ENCODE measurements at places on chromosomes 2 and 18.

- no peak for DNase-seq
Observed at GRCh38 chr18:57687970-57688369, 66.3 kb upstream of the NARS1 start.

DNA sequence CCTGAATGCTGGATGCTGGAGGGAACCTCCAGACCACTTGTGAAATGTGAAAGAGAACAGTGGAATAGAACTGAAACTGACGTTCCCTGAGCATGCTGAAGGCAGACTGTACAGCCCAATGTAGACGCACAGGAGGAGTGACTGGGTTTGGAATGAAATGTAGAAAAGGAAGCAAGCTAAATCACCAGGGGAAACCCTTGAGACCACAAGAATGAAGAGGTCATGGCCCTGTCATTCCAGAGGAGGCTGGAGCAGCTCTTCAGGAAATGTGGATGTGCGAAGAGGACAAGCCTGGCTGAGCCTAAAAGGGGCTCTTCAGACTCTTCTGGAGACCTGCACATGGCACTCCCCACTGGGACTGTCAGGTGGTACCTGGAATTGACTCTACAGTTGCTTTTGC lies 118.5 kb upstream of the ALPP start:
- peak; percentile 77 for DNase-seq

DNA sequence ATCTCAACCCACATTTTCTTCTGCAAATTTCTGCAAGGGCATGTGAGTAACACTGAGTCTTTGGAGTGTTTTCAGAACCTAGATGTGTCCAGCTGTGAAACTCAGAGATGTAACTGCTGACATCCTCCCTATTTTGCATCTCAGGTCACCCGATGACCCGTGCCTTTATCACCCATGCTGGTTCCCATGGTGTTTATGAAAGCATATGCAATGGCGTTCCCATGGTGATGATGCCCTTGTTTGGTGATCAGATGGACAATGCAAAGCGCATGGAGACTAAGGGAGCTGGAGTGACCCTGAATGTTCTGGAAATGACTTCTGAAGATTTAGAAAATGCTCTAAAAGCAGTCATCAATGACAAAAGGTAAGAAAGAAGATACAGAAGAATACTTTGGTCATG lies 8.0 kb downstream of the UGT1A1 start:
- no peak for DNase-seq

DNA sequence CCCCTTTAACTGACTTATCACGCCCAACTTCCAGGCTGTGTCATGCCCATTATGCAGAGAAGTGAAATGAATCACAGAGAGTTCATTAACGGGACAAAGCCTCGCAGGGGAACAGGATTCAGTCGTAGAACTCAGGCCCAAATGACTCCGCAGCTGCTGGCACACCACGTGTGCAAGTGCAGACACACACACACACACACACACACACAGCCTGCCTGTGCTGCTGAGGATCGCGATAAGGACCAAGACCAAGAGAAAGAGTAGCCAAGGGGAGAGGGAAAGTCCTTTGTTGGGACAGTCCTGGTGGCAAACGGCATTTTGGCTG lies 90.0 kb upstream of the TAF1B start:
- DNase-seq: peak; percentile 72

DNA sequence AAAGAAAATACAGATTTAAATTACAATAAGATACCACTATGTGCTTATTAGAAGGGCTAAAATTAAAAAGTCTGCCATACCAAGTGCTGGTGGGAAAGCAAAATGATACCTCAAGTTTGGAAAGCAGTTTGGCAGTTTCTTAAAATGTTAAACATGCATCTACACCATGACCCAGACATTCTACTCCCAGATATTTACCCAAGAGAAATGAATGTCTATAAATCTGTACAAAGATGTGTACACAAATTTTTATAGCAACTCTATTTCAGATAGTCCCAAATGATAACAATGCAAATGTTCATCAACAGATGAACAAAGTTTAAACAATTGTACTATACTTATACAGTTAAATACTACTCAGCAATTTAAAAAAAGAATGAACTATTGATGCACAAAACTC lies 7.1 kb upstream of the DSG4 start:
- DNase-seq: no peak

- no peak for DNase-seq
Observed at GRCh38 chr2:29475499-29475898, 360.3 kb downstream of the CLIP4 start.

DNA sequence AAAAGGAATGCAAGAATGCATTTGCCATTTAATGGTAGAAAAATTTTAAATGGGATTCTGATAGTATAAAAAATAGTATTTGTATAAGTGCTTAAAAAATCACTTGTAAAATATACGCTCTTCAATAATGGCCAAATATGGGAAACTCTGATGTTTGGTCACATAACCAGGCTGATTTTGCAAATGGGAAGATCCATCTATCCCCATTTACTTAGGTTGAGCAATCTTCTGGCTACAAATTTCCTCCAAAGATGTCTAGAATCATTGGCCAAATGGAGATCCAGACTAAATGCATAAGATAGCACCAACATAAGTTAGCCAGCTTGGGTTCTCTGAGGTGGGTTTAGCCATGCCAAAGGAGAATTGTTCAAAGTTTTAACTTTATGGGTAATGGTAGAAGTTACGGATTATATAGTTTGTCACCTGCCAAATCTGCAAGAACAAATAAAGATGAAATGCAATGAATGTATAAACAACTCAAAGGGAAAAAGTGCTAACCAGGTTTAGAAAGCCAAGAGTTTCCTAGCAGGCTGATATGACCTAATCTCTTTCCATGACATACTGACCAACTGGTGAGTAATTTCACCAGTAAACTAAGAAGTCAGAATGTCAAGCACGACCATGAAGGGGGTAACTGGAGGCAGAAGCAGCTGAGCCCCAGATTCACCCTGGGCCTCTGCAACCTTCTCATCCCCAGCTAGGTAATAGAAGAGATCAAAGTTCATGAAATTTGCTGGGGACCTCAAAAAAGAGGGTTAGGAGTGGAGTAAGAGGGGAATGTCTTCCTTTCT lies 10.0 kb downstream of the RHOB start:
- DNase-seq: no peak

DNA sequence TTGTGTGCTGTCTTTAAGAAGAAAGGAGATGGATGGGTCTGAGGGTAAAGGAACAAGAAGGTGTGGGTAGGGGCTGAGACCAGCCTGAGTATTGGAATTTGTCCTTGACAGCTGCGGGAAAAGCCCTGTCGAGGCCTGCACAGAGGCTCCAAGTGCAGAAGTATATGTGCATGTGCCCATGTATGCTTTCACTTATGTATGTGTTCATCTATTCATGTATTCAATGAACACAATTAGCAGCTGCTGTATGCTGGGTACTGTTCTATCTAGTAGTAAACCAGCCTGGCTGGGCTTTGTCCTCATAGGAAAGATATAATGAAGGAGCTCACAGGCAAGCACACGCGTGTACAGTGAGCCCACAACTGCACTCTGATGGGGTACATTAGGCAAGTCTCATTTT lies 181.4 kb downstream of the CALCRL start:
- DNase-seq: no peak

DNA sequence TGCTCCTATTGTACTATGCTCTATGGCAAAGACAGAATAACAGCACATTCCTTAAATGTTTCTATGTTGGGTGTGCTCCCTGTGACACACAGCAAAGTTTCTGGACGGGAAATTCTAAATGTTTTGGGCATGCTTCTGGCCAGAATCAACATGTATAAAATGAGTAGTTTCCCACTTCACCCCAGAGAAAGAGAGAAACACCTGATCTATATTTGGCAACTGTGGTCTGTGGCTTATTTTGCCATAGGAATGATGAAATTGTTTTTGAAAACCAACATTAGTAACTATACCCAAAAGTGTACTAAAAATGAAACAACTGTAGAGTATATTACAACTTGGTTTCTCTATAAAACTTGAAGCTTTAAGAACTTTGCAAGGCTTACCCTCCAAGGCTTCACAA lies 89.1 kb downstream of the RAD51AP2 start:
- no peak for DNase-seq

- DNase-seq: no peak
Observed at GRCh38 chr2:109144721-109145120, 15.7 kb downstream of the SH3RF3 start.

DNA sequence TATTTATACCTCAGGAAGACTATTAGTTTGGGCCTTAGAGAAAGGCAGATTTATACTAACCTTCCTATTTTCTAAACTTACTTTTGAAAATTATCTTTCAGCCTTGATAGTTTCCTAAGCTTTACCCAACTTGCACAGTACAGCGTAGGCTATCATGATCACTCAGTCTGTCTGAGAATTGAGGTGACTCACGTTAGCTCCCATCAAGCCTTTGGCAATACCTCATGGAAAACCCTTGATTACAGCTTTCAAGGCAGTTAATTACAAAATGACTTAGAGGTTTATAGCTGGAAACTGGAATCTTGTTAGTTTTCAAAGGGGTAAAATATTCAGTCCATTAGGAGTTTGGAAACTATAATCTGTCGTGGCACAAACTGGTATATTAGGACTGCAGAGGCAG lies 26.4 kb upstream of the ARMC9 start:
- no peak for DNase-seq

- no peak for DNase-seq
Observed at GRCh38 chr2:11865805-11866204, 119.4 kb downstream of the LPIN1 start.

DNA sequence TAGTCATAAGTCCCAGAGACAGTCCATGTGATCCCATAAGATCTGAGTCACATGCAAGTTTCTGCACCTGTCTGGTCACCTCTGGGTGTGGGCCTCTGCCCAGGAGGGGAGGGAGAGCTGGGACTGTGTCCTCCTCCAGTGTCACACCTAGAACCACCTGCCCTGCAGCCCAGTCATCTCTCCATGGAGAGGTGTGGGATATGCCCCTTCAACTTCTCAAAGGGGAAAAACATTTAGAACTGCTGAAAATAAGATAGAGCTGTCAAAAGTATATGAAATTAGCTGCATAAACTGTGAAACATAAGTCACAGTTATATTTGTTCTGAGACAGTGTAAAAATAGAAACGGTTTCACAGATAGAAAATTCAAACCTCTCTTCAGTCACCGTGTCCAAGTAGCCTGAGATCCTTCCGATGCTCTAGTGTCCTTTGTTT lies 55.4 kb downstream of the NGEF start:
- DNase-seq: no peak

DNA sequence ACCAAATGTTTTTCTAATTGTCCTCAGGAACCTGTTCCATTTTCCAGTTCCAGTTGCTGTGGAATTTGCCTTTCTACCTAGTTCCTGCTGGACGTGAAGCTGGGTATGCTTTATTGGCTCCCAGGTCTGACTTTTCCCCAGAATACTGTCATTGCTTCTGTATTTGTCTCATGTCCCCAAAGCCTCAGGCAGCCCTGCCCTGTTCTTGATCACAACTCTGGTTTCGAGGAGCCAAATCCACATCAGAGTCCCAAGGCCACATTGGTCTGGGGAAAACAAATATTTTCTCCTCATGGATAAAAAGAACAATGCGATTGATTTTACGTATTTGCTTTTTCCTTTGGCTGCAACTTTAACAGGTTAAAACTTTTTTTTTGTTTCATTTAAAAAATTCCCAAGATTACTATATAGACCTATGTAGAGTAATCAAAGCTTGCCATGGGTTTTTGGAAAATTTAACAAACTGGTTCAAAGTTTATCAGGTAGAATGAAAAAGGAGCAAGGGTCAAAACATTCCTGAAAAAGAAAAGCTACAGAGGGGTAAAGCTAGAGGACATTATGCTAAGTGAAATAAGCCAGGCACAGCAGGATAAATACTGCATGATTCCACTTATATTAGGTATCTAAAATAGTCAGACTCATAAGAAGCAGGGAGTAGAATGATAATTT lies 85.2 kb downstream of the MDH1 start:
- DNase-seq: no peak

DNA sequence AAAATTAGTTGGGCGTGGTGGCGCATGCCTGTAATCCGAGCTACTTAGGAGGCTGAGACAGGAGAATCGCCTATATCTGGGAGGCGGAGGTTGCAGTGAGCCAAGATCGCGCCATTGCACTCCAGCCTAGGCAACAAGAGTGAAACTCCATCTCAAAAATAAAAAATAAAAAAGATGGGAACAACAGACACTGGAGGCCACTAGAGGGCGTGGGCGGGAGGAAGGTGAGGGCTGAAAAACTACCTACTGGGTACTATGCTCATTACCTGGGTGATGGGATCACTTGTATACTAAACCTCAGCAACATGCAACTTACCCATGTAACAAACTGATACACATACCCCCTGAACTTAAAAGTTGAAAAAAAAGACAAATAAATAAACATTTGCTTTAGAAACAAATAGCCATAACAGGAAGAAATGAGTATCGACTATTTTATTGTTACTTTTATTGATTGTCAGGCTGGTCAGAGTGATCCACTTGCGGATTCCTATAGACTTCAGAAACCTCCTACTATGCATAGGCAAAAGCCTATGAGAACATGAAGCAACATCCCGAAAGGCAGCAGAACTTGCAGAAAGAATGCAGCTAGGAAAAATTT lies 61.0 kb downstream of the TMEM163 start:
- DNase-seq: no peak

DNA sequence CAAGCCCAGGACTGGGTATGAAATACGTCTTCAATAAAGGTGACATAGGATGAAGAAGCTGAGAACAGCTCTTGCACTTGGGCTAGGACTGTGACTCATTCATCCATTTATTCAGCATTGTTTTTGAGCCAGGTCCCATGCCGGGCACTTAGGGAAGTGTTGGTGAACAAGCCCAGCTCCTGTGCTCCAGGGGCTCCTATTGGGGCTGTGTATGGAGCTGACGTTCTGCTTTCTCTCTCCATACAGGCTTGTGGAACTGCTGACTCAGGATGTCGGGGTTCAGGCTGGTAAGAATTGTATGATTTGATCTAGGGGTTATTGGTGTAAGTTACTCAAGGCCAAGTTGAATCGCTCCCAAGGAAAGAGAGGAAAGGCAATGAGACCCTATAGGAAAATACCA lies 24.0 kb downstream of the MYO7B start:
- DNase-seq: no peak

Data from BJ (cell line).